HEK293T (cell line): ENCODE measurements at places on chromosomes 13 and 19.

DNA sequence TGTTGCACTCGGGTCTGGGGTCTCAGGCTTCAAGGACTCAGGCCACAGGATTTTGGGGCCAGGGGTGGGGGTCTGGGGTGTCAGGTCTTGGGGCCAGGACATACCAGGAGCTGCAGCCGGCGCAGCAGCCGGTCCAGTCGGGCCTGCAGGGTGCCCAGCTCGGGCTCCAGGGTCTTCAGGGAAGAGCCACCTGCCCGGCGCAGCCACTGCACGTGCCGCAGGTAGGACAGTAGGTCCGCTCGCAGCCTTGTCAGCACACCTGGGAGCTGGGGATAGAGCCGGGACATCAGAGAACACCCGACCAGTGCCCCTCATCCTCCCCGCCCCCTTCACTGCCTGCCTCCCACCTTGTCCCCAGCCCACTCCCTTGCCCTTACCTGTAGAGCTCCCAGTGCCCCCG lies 2.2 kb downstream of the IL11 start:
- DNase-seq, result no peak

DNA sequence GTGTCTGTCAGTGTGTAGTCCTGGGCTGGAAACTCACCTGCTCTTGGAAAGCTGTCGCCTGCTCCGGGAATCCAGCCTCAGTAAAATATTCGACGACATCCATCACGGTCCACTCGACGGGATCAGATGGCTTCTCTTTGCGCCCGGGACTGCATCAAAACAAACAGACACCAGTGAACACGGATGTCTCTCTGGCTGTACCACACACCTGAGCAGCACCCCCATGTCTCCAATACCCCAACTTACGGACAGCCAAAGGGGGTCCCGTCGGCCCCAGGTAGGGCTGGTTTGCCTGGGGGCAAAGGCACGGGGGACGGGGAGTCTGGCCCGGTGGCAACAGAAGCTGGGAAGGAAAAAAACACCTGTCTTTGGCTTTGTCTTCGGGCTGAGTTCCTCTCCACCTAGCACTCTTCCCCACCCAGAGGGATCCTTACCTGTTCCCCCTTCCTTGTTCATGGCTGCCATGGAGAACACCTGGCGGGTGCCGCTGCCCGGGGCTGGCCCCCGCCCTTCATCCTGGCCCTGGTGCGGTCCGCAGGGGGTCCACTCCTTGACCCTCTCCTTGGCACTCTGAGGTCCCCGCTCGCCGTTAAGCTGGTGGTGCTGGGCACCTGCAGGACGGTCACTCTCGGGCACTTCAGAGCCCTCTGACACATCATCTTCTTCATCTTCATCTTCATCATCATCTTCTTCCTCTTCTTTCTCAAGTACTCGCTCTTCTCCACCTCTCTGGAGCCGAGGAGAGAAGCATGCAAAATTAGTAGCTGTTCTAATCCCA lies 1.7 kb downstream of the SAMD1 start:
- DNase-seq, result no peak

DNA sequence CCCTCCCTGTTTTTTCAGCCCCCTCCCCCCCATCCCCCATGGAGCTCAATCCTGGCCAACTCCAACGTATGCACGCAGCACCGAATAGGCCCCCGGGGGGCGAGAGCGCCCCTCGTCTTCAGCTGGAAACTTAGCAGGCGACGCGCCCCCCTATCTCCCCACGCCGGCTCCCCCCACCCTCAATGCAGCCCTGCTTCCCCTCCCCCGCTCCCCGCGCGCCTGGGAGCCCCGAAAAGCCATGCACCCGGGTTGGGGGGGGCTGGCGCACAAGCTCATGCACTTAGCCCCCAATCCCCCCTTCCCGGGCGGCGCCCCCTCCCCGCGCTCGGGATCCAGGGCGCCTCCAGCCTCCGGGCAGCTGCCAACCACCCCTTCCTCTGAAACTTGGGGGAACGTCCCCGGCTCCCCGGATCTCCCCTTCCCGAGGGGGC lies 508 bp downstream of the ZBTB7A start:
- DNase-seq, result no peak

- no peak for DNase-seq
These were observed 1.6 kb downstream of the RPL18 start for GRCh38 chr19:48617146-48617937.
